ENCODE measurements at places on chromosomes 6 and 20.

DNA sequence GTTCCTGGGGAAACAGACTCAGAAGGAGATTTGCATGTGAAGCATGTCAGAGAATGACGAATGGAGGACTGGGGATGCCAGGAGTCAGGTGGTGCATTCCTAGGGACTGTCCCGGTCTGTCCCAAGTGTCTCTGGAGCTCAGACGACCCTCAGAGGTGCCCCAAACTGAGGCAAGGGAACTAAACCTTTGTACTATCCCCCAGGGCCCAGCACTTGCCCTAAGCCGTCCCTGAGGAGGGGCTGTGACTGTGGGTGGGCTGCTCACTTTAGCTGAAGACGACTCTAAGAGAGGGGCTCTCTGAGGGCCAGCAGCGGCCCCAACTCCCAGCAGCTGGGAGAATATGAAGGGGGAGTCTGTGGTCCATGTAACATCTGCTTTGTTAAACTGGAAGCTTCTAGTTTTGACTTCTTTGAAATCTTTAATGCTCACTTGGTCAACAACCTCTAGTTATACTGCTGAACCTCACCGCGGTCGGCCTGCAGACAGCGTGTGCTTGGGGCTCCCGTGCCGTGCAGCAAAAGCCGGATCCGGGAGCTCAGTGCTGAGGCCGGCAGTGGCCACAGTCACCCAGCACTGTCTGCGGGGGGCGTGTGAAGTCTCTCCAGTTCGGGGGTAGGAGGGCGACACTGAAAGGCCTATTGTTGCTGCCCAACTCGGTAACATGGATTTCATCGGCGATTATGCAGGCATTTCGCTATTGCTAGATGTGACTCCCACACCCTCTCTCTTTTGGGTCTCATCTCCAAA, 34.2 kb downstream of the TUBB2B start:
- no peak for DNase-seq

- DNase-seq, result no peak
Observed at GRCh38 chr6:4210629-4211419, 75.4 kb upstream of the ECI2 start.

DNA sequence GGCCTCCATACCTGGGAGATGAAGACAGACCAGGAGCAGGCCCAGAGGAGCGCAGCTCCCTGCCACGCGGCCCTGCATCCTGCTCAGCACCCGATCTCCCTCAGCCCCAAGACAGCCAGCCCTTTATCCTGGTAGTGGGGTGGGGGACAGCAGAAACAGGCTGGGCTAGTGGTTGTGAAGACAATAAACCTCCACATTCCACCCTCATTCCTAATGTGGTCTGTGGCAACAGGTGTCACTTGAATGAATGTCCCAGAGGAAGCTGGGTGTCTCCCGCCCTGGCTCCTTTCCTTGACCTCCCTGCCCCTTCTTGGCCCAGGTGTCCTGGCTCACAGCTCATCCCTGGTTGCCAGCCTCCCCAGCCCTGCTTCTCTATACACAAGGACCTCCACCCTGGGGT, at the start of gene C6orf15:
TSS of gene C6orf15 (minus strand) at position 98 of the 400 bp plus-strand sequence. CDS start at position 78, 20 bp downstream.
- no peak for DNase-seq

- DNase-seq, result no peak
Observed at GRCh38 chr6:49522710-49523593, 23.2 kb downstream of the GLYATL3 start.

DNA sequence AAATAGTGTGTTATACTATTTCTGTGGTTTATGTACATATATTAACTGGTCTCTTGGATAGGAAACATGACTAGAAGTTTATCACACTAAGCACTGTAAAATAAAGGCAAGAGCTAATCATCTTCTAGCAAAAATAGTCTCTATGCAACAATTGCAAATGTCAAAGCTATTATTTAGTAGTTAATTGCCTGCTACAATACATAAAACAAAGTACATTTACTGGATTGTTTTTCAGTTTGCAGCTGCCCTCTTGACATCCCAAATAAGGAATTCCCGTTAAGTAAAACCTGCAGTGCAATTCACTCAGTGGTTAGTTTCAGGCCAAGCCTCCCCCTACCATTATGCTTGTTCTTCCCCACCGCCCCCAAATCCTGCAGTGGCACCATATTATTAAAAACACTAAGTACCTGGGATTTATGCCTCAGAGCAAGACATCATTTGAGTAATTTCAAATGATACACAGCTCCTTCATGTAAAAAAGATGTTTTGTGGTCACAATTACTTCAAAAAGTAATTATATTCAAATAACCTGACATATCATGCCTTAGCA, 1.6 kb upstream of the ATP5F1E start:
- no peak for DNase-seq

- no peak for DNase-seq
Observed at GRCh38 chr6:98686008-98686601, 148.3 kb upstream of the POU3F2 start.

DNA sequence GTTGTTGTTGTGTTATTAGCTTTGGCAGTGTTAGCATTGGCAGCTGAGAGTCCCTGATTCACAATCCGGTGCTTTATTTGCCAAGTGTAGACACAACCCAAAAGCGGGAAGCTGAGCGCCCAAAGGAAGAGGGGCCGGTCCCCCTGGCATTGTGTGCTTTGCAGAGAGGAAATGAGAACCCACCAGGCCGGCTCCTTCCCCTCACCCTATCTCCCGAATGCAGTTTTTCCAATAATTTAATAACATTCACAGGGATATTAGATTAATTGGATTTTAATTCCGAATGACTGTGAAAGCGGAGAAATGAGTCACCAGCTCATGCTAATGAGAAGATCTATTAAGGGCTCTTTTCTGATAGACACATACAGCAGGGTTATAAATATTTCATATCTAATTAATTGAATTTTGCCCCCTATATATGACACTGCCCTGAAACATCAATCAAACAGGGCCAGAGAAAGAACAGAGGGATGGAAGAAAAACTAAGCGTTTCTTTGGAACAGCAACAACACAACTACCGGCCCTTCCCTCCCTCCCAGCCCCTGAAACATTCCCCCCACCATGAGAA, 143.8 kb downstream of the MBOAT1 start:
- DNase-seq, result no peak

DNA sequence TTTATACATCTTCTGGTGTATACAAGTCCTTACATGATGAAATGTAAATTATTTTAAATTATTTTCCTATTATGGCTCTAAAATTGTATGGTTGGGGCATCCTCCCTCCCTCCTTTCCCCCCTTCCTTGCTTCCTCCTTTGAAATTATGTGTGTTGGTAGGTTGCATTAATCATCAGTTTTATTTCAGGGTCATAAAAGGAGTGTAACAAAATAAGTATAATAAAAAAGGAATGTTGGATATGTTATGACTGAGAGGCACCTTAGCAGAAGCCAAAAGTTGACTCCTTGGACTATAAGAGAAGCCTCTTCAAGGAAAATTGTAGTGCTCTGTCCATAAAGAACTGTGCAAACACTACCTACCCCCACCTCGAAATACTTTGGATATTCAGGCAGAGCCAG, 46.6 kb upstream of the PTPRK start:
- no peak for DNase-seq

GRCh38 chr6:97594844-97595243, 311.8 kb upstream of the MMS22L start:
- no peak for DNase-seq

GRCh38 chr20:44405785-44406571, 50.5 kb downstream of the HNF4A start:
- no peak for DNase-seq

DNA sequence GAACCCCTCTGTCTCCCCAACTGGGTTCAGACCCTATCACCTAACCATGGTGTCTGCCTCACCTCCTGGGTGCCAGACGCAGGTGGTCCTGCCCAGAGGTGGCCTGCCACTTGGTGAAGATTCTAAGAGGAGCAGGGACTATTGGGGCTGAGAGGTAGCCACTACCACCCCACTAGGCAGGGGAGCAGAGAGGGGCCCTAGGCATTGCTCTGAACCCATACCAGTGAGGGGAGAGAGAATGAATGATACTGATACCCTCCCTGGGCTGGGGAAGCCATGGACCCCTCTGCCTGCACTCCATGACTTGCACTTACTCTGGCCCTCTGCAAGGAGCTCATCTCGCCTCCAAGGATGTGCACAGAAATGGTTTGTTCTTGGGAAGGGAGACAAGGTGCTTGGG, 31.7 kb upstream of the SPDEF start:
- no peak for DNase-seq

DNA sequence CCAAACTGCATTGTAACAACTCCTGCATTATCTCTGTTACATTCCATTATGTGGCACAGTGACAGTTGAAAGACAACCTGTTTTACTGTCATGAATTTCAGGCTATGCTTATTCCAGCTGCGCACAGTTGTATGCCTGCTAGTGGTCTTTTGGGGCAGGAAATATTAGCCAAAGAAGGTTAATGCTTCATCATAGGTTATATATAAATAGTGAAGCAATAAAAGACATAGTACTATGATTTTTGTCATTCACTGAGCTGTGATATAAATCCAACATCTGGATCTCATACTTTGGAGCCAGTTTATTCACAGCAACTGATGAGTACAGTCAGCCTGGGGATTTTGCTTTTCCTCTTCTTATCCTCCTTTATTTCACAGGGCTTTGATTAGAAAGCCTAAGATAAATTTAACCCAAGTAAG, 55.6 kb downstream of the FILIP1 start:
- DNase-seq, result no peak

DNA sequence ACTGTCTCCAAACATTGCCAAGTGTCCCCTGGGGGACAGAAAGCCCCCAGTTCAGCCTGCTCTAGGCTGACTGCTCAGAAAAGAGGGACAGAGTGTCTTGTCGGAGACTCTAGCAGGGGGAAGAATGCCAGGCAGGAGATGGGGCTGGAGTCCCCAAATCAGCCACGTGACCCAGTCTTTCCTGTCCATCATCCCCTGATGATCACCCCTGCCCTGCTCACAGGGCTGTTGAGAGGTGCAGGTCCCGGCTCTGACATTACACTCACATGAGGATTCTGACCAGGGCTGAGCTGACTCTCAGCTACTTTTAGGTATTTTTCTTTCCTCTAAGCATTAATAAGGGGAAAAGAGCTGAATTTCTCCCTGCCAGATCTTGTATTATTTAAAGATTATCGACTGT, 115.8 kb downstream of the SULF2 start:
- DNase-seq, result no peak

GRCh38 chr6:72703093-72703492, 81.2 kb downstream of the KCNQ5 start:
- no peak for DNase-seq

- DNase-seq, result no peak
Observed at GRCh38 chr6:47446669-47447330, 30.8 kb upstream of the CD2AP start.

DNA sequence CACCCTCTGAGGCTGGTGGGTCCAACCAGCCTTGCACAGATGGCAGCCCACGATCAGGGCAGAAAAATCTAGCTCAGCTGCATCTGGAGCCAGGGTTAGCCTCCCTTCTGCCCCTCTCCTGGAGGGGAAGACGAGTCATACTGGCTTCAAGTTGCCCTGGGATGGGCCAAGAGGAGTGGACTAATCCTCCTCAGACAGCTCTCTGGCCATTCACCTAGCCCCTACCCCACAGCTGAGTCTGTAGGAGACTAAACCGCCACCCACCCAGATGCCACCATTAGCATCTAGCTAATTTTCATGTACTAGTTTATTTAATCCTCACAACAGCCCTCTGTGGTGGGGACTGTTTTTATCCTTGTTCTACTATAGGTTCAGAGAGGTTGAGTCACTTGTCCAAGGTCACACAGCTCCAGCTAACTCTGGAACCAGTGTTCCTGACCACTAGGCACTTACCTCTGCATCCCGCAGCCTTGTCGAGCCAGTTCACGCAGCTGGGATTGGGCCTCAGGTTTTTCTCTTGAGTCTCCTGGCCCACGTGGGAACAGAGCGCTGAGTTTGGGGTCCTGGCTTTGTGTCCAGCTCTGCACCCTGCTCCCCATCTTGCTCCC, 48.5 kb upstream of the CCDC167 start:
- no peak for DNase-seq

DNA sequence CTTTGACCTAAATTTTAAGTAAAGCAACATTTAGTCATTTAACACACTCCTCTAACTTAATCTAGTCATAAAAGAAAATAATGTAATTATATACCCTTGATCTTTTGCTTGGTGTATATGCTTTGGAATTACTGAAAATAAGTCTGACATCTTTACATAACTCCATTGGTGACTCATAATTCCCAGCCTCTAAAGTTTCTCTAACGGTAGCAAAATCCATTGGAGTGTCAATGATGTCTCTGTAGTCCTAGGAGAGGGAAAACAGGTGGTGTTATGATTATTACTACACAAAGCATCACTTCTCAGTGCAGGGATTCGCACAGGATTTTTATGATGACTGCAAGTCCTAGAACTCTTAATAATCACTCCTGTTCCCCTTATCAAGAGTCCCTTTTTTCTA, 80.2 kb downstream of the IRAK1BP1 start:
- no peak for DNase-seq

DNA sequence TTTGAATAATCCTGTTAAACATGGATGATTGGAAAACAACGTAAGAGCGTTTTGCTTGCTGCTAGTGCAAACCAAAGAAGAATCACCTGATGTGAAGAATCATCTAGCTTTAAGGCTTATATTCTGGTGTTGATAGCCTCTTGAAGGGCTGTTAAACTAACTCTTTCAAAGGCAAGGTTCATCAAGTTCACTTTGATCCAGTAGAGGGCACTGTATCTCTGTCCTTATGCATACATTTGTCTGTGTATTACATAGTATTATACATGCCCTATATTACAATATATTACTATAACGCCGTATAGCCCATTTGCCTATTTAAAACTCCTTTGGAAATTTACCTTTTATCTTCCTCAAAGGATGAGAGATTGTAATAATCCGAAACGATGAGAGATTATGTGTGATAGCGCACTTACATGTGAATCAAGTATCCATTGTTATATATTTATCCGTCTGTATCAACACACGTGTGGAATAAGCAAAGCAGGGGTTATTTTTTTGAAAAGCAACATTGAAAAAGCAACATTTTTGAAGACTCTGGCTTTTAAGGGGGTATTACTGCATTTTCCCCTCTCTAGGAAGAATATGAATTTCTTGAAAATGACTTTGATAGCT, 50.8 kb upstream of the NRN1 start:
- peak; percentile 24 for DNase-seq

DNA sequence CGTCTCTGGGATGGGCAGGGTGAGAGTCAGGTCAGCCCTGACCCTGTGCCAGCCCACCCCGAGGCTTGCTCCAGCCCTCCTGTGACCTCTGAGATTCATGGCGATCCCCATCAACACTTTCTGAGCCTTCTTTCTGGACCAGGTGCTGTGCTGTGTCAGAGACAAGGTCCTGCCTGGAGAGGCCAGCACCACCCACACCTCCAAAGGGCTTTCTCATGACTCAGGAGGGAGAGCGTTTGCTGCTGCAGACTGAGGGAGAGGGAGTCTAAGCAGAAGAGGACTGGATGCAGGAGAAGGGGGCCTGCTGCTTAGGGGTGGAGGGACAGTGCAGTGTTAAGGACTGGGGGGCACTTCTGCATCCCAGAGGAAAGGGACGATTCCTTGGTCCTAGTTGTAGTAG, 193.5 kb downstream of the LRFN2 start:
- DNase-seq, result no peak
